Endothelial cell of umbilical vein (primary cell): ENCODE measurements at places on chromosomes 1 and 21. TPM values are rescaled to one million over a fixed set of nuclear protein-coding genes. Genes with fewer than 3 reads are reported as not detected.

GRCh38 chr1:31354283-31354682 is 18.6 kb downstream of the FABP3 start:
- DNase-seq = no peak

DNA sequence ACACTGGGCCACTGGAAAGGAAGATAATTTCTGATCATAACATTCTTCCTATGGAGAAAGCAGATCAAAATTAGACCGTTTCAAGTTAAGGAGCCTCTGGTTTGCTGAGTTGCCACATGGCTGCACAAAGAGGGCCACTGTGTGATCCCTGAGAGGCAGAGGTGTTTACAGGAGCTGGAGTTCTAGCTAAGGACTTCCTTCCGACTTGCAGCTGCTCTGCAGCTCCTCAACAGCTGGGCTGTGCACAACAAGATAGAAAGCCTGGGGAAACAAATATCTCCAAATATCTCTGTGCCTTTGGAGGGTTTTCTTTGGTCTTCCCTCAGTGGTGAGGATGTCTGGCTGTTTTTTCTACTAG is 26.8 kb downstream of the GADD45A start:
- peak; percentile 40 for DNase-seq

- peak; percentile 33 for DNase-seq
These were observed 36.7 kb downstream of the ERI3 start for GRCh38 chr1:44318097-44319088.

GRCh38 chr1:235486321-235486720 is 17.9 kb downstream of the B3GALNT2 start:
- DNase-seq = peak; percentile 61

The SPATA6 gene
- 0.41 and 0.79 TPM in 2 replicates for polyA plus RNA-seq

GRCh38 chr1:180936110-180937011 is 23.7 kb downstream of the KIAA1614 start:
- no peak for DNase-seq

The C2CD4D gene
- polyA plus RNA-seq = 0.05 TPM in 1 of 2 replicates, not detected in the other

DNA sequence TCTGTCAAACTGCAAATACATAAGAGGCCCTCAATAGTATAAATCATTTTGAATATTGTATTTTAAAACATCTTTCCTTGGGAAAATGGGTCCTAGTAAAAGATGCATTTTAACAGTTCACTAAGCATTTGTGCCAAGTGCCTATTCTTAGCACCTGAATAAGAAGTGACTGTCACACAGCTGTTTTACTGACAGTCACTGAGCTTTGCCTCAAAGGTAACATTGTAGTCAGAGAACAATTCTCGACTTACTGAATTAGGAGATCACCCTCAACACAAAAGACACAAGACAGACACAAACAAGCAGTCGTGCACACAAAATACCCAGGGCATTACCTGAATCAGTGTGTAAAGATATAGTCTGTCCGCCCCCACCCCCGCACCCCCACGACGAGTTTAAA is 408 bp downstream of the ESRRG start:
- DNase-seq = no peak

The LCK gene
- 0.06 and 0.08 TPM in 2 replicates for polyA plus RNA-seq

DNA sequence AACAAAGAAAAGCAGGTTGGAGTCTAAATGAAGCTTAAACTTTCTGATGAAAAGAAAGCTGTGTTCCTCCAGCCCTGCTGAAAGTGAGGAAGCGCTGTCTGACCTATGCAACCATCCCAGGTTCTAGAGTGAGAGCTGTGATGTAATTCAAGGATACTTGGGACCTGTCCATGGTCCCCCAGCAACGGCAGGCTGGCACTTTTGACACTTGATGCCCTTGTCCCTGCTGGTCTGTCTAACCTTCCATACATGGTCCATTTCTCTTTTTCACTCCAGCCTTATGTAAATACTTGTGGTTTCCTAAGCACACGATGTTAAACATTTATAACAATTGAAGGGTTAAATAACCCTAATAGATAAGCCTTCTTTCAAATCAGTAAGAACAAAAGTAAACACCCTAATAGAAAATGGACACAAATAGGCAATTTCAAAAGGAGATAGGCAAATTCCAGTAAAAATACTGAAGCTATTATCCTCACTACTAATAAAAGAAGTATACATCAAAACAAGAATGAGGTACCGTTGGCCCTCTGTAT is 17.7 kb upstream of the KDM4A start:
- no peak for DNase-seq

GRCh38 chr1:53732912-53733317 is 6.0 kb downstream of the GLIS1 start:
- DNase-seq = no peak

DNA sequence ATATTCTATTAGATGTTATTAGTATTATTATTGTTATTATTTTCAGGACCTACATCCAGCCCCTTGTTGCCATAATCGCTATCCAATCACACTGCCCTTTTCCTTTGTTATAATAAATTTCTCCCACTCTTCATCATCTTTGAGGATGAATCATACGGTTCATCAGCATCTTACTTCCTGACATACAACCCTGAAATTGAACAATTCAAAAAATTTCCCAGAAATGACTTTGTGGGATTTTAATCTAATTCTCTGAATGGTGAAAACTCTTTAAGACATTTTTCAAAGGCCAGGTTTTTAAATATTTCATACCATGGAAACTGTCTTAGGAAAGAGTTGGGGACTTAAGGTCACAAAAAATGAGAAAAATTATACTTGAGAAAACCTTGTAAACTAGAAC is 353.5 kb downstream of the ST6GALNAC3 start:
- DNase-seq = peak; percentile 16

DNA sequence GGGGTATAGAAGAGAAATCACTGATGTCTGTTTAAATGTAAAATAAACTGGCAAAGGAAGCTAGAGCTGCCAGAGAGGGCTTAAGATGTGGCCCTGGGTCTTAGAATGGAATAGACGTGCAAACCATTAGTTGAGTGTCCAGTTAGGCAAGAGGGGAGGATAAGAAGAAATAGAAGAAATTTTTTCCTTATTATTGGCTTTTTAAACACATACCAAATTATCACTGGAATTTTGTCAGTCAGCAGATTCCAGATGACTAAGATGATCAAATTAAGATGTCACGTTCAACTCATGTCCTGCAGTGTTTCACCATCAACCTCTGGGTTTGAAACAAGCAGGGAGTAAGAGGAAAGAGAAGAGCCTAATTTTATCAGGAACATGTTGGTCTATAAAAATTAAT is 71.6 kb upstream of the C1orf21 start:
- DNase-seq = no peak

DNA sequence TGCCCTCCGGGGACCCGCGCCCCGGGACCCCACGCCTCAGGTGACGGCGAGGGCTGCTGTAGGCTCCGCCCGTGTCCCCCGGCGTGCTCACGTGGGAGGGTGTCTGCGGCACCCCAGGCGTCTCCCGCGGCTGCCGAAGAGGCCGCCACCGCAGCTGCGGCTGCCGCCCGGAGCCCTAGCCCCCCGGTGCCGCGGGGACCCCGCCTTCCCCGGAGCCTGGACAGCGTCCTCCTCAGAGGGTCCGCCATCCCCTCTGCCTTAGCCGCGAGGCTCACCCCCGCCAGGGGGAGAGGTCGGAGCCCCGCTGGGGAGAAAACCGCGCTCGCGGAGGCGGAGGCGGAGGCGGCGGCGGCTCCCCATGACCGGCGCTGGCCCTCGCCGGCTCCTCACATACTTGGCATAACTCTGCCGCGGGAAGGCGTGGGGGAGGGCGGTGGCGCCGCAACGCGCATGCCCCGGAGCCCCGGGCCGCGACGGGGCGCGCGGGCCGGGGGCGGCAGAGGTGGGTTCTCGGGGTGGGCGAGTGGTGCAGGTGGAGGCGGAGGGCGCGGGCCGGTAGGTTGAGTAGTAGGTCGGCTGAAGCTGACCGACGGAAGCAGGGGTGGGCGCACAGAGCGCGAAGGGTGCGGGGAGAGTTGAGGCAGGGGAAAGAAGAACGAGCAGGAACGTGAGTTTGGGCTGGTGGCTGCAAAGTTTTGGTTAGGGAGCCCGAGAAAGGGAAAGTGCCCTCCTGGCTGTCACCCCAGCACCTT is 700 bp upstream of the SYDE2 start:
- DNase-seq = peak; percentile 61
